CD4-positive, alpha-beta T cell treated with Interleukin-15 for 4 hours (primary cell): ENCODE measurements at places on chromosomes 11 and 22.

DNA sequence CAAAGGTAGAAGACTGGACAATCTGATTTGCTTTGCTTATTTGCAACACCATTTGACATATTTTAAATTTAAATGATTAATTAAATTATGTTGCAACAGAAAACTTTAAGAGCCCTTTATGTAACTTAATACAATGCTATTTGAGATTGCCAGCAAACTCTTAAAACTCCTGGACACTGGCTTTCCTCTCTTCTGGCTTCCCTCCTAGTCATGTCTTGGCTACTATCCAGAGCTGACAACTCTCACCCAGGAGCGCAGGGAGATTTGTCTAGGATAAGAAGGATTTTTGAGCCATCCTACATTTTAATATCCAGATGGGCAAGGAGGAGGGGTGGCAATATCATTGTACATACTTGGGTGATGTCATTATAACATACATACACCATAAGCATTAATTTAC is 134.3 kb downstream of the ELP4 start:
- DNase-seq: no peak

- DNase-seq: no peak
Measured at GRCh38 chr22:22986008-22986407, 84.3 kb upstream of the GNAZ start.

DNA sequence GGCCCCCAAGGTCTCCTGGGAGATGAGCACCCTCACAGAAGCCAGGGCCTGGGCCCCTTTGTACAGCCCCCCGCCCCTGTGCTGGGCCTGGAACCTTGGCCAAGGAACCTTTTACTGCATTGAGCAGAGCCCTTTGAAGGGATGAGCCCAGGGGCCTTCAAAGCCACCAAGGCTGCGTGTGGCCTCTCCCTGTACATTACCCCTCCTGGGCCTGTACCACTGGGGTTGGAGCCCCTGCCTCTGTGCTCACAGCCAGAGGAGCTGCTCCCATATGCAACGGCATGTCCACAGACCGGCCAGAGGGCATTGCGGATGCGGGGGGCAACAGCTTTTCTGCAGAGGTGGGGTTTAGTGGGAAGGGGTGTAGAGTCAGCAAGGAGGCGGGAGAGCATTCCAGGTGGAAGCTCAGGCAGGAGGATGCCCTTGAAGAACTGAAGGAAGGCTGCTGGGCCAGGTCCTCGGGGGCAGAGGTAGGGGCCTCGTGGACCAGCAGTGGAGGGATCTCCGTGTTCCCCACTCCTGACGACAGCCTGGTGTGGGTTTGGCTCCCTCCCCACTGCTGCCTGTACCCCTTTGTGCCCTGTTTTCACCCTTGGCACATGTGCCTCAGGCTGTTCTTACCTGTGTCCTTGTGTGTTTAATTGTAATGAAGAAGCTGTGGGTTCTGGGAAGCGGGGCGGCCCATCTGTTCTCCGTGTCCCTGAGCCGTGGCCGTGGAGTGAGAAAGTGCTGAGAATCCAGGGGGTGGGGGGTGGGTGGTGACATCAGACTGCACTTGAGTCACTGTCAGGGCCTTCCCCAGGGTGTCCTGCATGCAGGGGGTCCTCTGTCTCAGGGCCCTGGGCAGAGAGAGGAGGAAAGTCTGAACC is 46.9 kb downstream of the ARHGAP8 start:
- DNase-seq: no peak

GRCh38 chr22:23062616-23063538 is 7.4 kb upstream of the GNAZ start:
- DNase-seq: no peak

DNA sequence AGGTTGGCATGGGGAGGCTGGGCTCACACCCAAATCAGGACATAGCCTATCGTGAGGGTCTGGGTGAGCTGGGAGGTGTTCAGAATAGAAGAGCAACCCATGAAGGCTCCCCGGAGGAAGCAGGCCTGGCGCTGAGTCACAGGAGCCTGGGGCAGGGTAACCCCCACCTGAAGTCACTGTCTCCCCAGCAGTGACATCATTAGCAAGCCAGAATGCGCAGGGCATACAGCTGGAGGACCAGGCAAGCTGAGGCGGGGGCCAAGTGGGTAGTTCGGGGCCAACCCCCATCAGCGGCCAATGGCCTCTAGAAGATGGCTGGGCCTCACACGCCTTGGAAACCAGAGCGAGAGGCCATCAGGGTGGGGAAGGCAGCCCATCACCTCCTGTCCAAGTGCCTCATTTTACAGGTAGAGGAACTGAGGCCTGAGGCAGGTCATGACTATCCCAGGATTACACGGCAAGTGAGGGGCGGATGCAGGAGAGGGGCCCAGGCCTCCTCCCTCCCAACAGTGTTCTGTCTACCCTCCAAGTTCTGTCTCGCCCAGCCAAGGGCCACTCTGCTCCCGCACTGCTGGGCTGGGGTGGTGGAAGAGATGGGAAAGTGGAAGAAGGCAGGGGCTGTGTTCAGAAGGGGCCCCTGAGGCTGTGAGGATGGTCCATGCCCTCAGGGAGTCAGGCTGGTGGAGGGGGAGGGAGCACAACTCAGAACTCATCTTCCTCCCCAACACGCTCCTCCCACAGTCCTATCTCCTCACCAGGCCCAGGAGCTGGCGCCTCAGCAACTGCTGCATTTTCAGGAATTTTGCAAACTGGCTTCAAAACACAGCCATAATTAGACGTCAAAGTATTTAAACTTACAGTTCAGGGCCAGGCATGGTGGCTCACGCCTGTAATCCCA is 24.6 kb downstream of the RPL3 start:
- no peak for DNase-seq

DNA sequence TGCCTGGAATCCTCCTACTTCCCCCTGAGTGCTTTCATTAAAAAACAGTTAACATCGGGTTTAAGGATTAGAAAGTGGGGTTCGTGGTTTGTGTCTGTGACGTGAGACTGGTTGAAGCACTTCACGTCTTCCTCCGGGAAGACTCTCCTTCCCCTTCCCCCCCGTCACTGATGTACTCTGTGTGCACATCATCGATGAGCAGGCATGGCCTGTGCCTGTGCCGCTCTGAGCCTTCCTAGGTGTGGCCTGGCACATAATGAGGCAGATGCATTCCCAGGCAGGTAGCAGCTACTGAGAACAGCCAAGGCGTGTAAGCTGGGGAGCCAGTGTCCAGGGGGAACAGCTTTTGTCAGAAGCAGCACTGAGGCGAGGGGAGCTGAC is 93.8 kb downstream of the BCR start:
- DNase-seq: no peak

GRCh38 chr11:88535916-88536547 is 198.5 kb upstream of the CTSC start:
- DNase-seq: no peak

- peak; percentile 48 for DNase-seq
Measured at GRCh38 chr11:94325681-94326080, 21.3 kb downstream of the IZUMO1R start.

- DNase-seq: peak; percentile 40
Measured at GRCh38 chr22:44085743-44086270, 61.7 kb downstream of the PARVB start.

GRCh38 chr22:32410459-32410858 is 1.6 kb downstream of the RTCB start:
- DNase-seq: no peak

DNA sequence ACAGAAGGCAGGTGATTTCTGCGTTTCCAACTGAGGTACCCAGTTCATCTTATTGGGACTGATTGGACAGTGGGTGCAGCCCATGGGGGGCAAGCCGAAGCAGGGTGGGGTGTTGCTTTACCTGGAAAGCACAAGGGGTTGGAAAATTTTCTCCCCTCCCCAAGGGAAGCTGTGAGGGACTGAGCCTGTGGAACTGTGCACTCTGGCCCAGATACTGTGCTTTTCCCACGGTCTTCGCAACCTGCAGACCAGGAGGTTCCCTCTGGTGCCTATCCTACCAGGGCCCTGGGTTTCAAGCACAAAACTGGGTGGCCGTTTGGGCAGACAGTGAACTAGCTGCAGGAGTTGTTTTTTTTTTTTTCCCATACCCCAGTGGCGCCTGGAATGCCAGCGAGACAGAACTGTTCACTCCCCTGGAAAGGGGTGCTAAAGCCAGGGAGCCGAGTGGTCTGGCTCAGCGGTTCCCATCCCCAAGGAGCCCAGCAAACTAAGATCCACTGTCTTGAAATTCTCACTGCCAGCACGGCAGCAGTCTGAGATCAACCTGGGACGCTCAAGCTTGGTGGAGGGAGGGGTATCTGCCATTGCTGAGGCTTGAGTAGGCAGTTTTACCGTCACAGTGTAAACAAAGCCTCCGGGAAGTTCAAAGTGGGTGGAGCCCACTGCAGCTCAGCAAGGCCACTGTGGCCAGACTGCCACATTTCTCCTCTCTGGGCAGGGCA is 97.2 kb downstream of the JRKL start:
- DNase-seq: no peak

DNA sequence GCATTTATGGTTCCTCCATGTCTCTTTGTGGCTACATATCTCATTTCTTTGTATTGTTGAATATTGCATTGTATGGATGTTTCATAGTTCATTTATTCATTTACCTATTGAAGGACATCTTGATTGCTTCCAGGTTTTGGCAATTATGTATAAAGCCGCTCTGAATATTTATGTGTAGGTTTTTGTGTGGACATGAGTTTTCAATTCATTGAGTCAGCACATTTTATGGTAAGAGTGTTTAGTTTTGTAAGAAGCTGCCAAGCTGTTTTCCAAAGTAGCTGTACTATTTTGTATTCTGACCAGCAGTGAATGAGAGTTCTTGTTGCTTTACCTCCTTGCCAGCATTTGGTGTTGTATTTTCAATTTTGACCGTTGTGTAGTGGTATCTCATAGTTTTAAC is 39.2 kb downstream of the KDM2A start:
- no peak for DNase-seq

DNA sequence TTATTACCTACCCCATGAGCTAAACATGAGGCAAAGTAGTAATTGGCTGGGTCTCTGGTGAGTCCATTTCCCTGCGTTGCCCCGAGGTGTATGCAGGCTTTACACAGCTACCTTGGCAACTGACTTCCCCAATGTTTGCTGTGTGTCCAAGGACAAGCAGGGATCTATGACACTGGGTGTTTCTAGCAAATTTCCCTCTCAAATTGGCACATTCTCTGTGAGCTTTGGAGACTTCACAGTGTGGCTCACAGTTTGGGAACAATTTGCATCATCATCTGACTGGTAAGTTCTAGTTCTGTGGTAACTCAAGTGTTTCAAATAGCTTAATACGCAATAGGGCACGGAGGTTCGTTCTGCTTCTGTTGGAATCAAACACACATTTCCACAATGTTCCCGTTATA is 12.5 kb downstream of the NNMT start:
- DNase-seq: no peak

- DNase-seq: no peak
Measured at GRCh38 chr11:44752713-44753112, 26.0 kb downstream of the TSPAN18 start.

DNA sequence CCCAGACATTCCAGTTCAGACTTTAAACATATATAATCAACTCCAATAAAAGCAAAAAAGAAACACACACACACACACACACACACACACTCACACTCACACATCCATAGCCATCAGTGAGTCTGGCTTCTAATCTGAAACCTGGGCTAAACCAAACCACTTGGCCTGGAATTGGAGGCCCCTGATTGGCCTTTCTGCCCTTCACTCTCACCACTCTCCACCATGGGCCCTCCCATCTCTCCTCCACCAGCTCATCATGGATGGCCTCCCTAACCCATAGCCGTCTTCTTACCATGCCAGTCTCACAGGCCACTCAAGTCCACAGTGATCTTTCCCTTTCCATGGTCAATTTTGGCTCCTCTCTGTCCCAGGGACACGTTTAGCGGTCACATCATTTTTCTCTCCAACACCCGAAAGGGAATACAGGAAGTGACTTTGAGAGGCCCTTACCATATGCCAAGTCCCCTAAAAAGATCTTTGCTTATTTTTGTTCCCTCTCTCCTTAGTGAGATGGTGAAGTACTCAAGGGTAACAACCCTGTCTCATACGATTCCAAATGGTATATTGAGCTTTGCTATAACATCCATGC is 66.6 kb downstream of the ENDOD1 start:
- no peak for DNase-seq

DNA sequence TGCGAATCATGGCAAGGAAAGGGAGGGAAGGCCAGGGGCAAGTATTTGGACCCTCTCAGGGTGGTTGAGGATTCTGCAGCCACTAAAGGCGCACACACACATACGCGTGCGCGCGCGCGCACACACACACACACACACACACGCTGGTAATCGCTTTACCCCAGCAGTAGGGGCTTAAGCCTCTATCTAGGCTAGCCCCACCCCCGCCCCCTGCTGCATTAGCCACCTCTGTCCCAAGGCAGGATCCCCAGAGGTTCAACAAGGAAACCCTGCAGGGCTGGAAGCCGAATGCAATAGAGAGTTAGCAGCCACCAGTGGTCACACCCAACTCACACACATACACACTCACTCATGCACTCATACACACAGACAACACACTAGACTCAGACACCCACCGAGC is 28.6 kb upstream of the ELFN2 start:
- no peak for DNase-seq

DNA sequence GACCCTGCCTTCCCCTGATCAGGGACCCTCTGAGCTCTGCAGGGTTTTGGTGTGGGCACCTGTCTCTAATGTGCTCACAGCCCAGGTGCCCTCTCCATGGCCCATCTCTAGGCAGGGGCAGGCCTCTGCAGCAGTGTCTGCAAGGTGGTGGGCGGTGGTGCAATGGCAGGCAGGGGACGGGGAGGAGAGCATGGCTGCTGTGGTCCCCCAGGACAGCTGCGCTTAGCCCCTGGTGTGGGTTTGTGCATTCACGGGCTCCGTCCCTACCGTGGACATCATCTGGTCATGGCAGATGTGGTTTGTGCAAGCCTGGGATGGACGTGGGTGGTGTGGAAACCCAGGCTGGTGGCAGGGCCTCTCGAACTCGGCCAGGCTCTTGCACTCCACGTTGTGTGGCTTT is 443.1 kb downstream of the TBC1D22A start:
- no peak for DNase-seq

DNA sequence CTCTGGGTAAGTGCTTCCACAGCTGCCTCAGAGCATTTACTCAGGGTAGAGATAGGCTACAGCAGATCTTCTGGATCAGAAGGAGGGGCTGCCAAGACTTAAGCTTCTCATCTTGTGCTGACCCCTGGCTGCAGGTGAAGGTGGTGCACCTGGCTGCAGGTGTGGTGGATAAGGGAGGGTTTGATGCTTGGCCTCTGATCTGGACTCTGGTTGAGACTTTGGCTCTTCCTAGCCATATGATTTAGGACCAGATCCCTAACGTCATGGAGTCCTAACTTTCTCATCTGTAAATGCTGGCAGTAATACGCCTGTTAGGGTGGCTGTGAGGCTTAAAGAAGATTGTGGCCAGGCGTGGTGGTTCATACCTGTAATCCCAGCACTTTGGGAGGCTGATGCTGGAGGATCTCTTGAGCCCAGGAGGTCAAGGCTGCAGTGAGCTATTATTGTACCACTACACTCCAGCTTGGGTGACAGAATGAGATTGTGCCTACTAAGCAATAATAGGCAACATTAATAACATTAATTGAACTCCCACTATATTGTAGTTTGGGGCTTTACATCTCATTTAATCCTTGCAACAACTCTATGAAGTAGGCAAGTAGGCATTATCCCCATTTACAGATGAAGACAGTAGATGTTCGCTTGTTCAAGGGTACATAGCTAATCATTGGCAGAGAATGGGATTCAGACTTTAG is 10.7 kb downstream of the DTX4 start:
- DNase-seq: no peak

- DNase-seq: no peak
Measured at GRCh38 chr11:11532574-11532973, 89.2 kb downstream of the GALNT18 start.
